Activated CD4-positive, alpha-beta T cell treated with anti-CD3 and anti-CD28 coated beads, Interleukin-2, amount 10 ng/mL, durations not matched to agents 24 days and 14 days (primary cell): ENCODE measurements at places on chromosomes 12 and 14. TPM values are rescaled to one million over a fixed set of nuclear protein-coding genes. Genes with fewer than 3 reads are reported as not detected.

DNA sequence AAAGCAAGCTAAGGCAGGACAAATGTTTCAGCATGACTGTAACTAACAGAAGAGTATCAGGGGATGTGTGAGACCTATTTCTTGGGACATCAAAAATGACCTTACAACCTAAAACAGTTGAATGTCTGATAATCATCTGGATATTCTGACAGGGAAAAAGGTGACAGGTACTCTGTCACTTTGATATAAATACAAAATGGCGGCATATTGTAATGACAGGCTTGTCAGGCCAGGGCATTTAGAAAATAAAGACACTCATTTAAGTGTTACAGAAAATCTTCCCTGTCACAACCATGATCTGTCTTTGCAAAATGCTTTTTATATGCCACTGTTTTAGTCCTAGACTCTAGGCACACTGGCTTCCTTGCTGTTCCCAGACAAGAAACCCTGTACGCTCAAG, 1033.3 kb upstream of the FLRT2 start:
- H3K27ac ChIP-seq: no peak overlapping the region
- no peaks in the 10 kb centered on the region for H3K27me3 ChIP-seq
- no peaks in the 10 kb centered on the region for H3K4me1 ChIP-seq

DNA sequence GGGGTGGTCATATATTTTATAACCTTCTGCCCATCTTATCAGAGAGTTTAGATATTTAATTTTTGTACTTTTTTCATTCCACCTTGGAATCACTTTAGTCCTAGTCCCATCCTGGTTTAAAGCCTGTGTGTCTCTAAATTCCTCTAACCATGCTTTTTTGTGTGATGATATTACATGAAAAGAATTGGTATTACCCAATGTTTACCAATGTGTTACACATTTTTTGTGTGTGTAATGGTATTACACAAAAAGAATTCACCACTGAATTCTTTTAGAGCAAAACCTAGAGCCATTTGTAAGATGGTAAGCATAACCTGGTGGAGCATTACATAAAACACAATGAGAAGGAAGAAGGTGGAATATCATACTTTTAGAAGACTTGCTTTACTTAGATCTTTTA, 77.5 kb downstream of the FAR2 start:
- H3K27me3 ChIP-seq: peaks cover 2% of the 10 kb centered on the region
- DNase-seq: no peak
- no peaks in the 10 kb centered on the region for H3K4me1 ChIP-seq
- H3K27ac ChIP-seq: no peak overlapping the region
- no peak overlapping the region for H3K4me3 ChIP-seq
- no peaks in the 10 kb centered on the region for H3K36me3 ChIP-seq

The NTS gene
- total RNA-seq: not detected in 2 replicates

The TMEM52B gene
- total RNA-seq: not detected in 2 replicates

DNA sequence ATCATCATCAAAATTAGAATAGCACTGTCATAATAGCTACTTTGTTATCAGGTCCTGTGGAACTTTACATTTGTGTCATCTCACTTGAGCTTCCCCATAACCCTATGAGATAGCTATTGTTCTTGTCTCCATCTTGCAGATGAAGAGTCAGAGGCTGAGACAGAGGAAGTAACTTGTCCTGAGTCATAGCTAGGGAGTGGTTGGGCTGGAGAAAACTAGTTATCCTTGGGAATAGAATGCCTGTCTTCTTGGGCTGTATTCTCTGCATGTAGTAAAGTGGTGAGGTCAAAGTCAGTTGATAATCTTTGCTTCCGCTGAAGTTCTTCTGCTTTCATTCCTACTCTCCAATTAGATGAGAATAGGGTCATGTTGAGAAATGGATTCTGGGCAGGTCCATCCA, 117.0 kb downstream of the SMOC1 start:
- H3K36me3 ChIP-seq: no peaks in the 10 kb centered on the region
- peaks cover 11% of the 10 kb centered on the region for H3K27me3 ChIP-seq
- no peaks in the 10 kb centered on the region for H3K4me1 ChIP-seq
- H3K27ac ChIP-seq: no peak overlapping the region
